ENCODE measurements at places on chromosomes 12 and 14.

DNA sequence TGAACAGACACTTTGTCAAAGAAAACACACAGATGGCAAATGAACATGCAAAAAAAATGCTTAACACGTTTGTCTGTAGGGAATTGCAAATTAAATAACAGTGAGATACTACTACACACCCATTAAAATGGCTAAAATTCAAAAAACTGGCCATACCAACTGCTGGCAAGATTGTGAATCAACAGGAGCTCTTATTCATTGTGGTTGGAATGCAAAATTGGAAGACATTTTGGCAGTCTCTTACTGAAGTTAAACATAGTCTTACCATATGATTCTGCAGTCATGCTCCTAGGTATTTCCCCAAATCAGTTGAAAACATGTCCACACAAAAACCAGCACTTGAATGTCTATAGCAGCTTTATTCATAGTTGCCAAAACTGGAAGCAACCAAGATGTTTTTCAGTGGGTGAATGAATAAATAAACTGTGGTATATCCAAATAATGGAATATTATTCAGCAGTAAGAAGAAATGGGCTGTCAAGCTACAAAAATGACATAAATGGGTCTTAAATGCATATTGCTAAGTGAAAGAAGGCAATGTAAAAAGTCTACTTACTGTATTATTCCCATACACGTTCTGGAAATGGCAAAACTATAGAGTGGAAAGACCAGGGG is 91.4 kb downstream of the PLEKHA5 start:
- DNase-seq: no peak

DNA sequence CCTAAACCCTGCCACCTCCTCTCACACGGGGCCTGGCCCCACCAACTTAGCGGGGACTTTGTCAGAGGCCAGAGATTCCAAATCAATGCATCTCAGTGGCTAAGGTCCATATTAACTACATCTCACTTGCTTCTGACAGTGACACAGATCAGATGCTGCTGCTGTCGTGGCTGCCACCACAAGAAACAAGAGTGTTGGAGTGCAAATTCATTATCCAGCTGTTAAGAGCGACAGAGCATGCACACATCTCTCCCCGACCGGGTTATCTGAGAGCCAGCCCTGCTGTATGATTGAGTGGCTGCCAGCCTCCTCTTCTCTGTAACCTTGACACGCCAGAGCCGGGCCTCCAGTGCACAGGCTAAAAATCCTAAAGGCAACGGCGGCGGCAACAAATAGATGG is 40.2 kb downstream of the SPRING1 start:
- no peak for DNase-seq

- no peak for DNase-seq
Measured at GRCh38 chr12:24278832-24279231, 329.4 kb upstream of the SOX5 start.

DNA sequence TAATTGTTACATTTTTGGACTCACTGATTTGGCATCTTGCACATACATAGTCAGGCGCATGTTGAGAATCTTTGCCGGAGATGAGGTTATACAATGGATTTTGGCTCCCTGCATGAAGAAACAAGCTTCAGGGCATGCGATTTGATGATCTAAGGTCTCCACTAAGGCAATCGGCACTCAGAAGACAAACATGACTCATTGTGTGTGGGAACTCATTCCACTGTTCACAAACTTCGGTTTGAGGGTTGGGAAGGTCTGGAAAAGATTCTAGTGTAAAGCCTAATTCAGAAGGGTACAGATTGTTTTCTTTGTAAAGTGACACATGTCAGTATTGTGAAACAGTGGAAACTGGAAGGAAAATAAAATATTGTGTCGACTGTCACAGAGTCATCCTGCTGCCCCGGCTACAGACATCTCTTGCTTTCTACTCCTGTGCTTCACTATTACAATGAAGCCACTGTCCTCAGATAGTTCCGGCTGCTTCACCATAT is 192.6 kb upstream of the HMGA2 start:
- no peak for DNase-seq

Data from activated naive CD4-positive, alpha-beta T cell treated with Interleukin-2 at 50 U/mL for 16 hours (primary cell).